ENCODE measurements at places on chromosomes 4 and X.

DNA sequence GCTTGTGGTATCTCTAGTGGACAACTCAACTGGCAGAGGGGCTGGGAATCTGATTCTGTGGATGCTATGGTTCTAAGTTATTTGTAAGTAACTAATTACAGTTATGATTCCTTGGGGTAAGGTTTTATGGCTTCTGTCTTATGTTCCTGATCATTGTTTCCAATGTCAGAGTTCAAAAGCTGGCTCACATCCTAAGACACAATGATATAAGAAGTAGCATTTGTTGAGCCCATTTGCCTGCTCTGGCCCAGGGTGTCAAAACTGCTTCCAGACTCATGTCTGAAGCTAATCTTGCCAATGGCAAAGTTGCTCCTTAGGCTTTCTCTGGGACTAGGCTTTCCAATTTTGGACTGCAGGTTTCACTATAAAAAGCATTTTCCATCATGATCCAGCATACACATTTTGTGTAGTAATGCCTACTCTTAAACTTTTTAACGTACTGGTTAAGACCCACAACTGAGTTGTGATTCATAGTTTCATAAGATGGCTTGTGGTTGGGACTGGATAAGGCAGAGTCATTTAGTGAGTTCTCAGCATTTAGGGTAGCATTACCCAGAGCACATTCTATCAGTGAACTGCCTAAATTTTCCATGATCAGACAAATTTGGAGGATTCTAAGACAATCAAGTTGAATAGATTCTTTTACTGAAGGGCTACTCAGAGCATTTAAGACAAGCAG is 50.0 kb downstream of the CCNI start:
- DNase-seq, result no peak

GRCh38 chrX:11558972-11559371 is 106.7 kb downstream of the ARHGAP6 start:
- no peak for DNase-seq

DNA sequence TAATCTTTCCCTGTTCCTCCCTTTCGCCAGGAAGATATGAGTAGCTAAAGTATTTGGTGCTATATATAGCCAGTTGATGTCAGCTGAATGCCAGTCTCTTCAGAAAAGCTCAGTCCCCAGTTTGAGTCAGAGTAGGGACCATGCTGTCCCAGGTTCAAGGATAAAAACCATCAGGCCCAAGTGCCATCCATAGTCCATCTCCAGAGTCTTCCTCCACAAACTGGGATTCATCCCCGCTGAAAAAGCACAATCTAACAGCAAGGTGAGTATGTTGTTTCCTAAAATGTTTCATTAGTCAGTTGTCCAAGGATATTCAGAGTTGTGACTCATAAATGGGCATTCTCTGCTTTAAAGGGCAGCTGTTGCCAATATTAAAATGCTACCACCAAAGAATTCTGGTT is at the start of gene MYOZ2:
Gene MYOZ2 (plus strand): TSS at position 112 of the 401 bp plus-strand sequence. CDS start 694 bp downstream, outside the sequence.
- DNase-seq, result no peak

GRCh38 chrX:139200346-139200745 is 330.2 kb upstream of the F9 start:
- no peak for DNase-seq

GRCh38 chr4:67104145-67104544 is 441.2 kb downstream of the CENPC start:
- no peak for DNase-seq

DNA sequence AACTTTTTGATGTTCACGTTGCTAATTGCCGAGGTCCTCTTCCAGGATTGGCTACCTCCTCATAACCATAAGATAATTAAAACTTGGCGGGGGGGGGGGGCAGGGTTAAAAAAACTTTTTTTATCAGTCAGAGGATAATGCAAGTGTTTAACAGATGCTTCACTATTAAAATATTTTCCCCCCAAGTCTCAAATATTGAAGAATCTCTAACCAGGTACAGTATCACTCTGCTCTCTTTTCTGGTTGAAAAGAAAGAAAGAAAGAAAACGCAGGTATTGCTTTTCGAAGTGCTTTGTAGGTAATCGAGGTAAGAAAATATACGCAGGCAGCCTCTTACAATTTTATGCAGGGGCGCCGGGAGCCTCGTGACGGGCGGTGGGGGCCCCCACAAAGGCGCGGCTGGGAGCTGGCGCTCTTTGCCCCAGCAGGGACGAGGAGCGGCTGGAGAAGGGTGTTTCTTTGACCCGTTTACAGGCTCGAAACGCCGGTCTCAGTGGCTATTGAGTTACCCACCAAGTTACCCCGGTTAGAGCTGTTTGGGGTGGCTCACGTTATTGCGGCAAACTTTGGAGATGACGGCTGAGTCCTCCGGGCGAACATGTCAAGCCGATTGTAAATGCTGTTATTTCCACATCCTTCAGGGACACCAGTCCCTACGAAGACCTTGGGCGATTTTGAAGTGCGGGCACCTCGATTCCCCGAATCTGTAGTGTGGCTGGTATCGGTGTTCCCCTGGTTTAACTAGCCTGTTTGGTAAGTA is 477 bp upstream of the HAND2 start:
- DNase-seq, result no peak

GRCh38 chr4:186105647-186106321 is 1.3 kb downstream of the FAM149A start:
- DNase-seq, result no peak

DNA sequence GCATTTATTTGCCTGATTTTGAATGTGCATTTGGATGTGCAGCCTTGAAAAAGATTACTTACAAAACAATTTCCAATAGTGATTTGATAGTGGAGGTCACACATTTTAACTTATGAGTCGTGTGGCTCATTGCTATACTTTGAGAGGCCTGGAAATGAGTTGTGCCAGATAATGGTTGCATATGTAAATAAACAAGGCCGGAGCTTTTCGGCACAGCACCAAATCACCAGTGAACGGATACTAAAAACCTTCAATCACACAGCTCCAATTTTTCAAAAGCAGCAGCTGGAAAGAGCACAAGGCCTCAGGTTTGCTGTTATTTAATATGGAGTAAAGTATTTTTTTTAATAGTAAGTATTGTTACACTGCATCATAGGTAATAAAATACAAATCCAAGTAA is 57.2 kb downstream of the NPY5R start:
- no peak for DNase-seq

DNA sequence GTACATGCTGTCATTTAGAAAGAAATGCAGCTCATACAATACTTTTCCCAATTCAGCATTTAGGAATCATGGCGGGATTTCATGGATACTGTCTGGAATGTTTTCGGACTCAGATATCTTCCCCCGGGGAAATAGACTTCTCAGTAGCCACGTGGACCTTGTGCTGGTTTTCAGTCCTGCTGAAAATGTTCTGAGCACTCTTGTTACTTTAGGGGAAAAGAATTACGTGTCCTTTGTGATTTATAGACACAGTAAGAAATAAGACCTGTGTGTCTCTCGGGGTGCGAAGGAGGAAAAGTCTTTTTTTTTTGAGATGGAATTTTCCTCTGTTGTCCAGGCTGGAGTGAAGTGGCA is 3.8 kb downstream of the CD99 start:
- DNase-seq, result no peak

DNA sequence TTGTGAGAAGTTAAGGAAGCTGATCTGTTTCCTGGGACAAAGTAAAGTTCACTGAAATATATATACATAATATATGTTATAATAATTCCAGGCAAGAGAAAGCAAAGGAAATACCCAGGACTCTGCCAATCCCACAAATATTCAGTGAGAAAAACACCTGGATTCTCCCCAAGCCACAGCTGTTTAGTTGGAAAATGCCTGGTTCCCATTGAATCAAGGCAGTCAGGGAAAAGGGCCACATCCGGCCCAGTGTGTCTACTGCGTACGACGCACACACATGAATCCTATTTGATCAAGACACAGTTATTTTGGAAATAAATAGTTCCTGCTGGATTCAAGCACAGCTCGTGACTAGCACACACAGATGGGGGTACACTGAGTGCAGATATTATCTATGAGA is 6.3 kb upstream of the DCHS2 start:
- DNase-seq, result no peak

GRCh38 chr4:186068581-186069348 is at the start of gene TLR3:
TSS of gene TLR3 (plus strand) at chr4:186069156. CDS start at chr4:186076620, 7,464 bp downstream.
- DNase-seq, result no peak

DNA sequence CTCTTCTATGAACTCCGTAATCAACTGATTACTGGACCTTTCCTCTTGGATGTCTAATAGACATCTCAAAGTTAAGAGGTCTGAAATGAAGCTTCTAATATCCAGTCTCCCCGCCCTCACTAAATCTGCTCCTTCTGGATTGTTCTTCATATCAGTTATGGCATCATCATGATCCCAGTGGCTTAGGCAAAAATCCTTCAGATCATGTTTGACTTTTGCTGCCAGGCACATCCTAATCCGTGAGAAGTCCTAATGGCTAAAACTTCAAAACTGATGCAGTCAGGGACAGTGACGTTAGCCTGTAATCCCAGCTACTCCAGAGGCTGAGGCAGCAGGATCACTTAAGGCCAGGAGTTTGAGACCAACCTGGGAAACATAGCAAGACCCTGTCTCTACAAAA is 55.1 kb upstream of the GUCY1A1 start:
- no peak for DNase-seq

- DNase-seq, result no peak
Observed at GRCh38 chr4:36207367-36207766, 36.9 kb downstream of the ARAP2 start.

- DNase-seq, result no peak
Observed at GRCh38 chr4:186958726-186959350, 235.2 kb upstream of the FAT1 start.

GRCh38 chr4:2935762-2936743 is 27.2 kb downstream of the NOP14 start:
- DNase-seq, result peak; percentile 12

- no peak for DNase-seq
Observed at GRCh38 chrX:102860235-102860634, 76.8 kb upstream of the RAB40AL start.

GRCh38 chr4:12881945-12882584 is 602.1 kb downstream of the RAB28 start:
- DNase-seq, result no peak

DNA sequence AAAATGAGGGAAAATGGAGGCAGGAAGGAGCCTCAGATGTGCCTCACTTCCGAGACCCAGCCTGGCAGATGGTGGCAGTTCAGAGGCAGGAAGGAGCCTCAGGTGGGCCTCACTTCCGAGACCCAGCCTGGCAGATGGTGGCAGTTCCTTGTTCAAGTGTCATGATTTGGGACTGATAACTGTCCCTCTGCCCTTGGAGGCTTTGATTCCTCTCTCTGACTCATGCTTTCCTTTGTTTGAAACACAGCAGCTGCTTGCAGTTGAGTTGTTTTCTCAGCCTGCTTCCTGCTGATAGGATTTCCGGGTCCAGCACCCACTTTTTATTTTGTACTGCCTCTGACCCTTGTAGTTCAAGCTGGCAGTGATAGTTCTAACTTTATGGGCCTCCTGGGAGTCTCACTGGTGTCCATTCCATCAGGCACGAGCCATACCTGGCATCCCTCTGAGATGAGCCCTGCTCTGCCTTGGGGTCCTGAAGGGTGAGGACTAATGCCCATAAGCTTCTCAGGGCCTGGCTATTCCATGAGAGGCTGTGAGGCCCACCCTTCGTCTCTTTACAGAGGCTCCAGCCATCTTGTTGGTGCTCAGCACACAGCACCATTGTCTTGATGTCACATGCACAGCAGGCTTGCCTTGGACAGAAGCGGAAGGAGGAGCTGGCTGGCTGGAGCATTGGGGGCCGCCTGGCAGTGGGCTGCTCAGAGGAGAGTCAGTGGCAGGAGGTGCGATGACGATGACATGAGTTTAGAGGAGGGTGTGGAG is 13.0 kb downstream of the RGS12 start:
- no peak for DNase-seq

DNA sequence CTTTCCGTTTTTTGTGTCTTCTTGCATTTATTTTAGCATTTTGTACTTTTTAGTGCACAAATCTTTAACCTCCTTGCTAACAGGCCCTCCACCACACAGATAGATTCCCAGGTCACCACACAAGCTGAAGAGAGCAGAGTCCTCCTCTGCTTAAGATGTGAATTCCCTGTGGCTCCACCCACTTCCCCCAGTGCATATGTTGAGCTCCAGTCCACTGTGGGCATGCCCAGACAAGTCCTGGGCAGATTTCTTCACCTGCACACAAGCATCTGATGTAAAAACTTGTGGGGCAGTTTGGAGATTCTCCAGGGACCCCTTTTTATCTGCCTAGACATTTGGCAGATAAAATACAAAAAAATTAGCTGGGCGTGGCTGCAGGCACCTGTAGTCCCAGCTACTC is 19.8 kb upstream of the PASD1 start:
- no peak for DNase-seq
